ENCODE measurements at places on chromosomes 5 and 9. TPM values are rescaled to one million over a fixed set of nuclear protein-coding genes. Genes with fewer than 3 reads are reported as not detected.

Gene C5orf52
- not detected for total RNA-seq

GRCh38 chr5:118791926-118792734 is 196.2 kb downstream of the DTWD2 start:
- peaks cover 11% of the 10 kb centered on the region for H3K4me1 ChIP-seq
- DNase-seq, result no peak
- peak overlapping the region; percentile 42 for H3K4me3 ChIP-seq
- peaks cover 6% of the 10 kb centered on the region for H3K27me3 ChIP-seq
- H3K36me3 ChIP-seq, result peaks cover 4% of the 10 kb centered on the region

DNA sequence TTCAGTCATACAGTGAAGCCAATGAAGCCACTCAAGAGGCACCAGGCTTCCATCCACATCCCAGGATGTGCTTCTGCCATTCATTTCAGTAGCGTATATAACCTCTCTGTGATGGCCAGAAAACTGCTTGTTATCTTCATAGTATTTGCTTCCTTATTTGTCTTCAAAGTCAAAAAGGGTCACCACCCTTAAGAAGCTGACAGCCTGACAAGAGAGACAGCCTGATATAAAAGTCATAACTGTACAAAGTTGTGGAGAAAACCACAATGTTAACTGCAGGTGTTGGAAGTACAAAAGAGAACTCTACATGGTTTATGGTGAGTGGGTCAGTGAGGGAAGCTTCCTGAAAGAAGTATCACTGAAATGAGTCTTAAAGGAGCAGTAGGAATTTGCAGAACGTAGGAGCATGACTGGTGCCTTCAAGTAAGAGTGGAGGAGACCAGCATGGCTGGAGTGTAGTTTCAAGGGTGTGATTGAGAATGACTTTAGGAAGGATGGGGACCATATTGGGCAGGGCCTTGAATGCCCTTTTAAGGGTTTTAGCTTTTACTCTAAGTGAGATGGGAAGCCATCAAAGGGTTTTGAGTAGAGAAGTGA is 33.7 kb downstream of the NIM1K start:
- no peaks in the 10 kb centered on the region for H3K36me3 ChIP-seq
- H3K27ac ChIP-seq, result no peak overlapping the region
- no peak overlapping the region for H3K4me3 ChIP-seq
- no peaks in the 10 kb centered on the region for H3K4me1 ChIP-seq
- H3K27me3 ChIP-seq, result no peaks in the 10 kb centered on the region

Gene CEP72
- 27.8 TPM for total RNA-seq

- no peak for DNase-seq
- no peaks in the 10 kb centered on the region for H3K27me3 ChIP-seq
- no peak overlapping the region for H3K27ac ChIP-seq
- no peaks in the 10 kb centered on the region for H3K4me1 ChIP-seq
Measured at GRCh38 chr5:113050721-113051382, 74.3 kb downstream of the DCP2 start.

Gene LCN9
- total RNA-seq, result 2.0 TPM

GRCh38 chr9:111074395-111074794 is 36.1 kb upstream of the LPAR1 start:
- H3K36me3 ChIP-seq, result no peaks in the 10 kb centered on the region
- no peaks in the 10 kb centered on the region for H3K27me3 ChIP-seq
- no peak overlapping the region for H3K4me3 ChIP-seq
- H3K4me1 ChIP-seq, result no peaks in the 10 kb centered on the region

DNA sequence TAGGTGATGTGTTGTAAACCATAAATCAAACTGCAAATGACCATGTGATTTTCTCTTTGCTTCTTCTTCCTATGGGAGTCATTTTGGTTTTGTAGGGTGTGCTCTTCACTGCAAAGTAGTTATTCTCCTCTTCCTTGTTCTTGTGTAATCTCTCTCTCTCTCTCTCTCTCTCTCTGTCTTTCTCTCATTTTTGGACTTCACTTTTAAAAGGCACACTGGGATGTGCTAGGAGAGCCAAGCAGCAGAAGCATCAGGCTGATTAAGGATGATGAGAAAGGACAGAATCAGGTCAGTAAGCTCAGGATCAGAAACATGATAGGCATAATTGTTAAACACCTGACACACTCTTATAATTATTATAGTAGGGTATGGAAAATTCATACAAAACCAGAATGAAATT is 505.3 kb upstream of the ZNF608 start:
- no peak overlapping the region for H3K27ac ChIP-seq
- peaks cover 10% of the 10 kb centered on the region for H3K36me3 ChIP-seq
- no peak overlapping the region for H3K4me3 ChIP-seq
- H3K4me1 ChIP-seq, result peaks cover 6% of the 10 kb centered on the region
- DNase-seq, result no peak

GRCh38 chr9:93267091-93267541 is 83.2 kb downstream of the WNK2 start:
- peak; percentile 59 for DNase-seq
- no peaks in the 10 kb centered on the region for H3K27me3 ChIP-seq
- H3K4me3 ChIP-seq, result no peak overlapping the region

DNA sequence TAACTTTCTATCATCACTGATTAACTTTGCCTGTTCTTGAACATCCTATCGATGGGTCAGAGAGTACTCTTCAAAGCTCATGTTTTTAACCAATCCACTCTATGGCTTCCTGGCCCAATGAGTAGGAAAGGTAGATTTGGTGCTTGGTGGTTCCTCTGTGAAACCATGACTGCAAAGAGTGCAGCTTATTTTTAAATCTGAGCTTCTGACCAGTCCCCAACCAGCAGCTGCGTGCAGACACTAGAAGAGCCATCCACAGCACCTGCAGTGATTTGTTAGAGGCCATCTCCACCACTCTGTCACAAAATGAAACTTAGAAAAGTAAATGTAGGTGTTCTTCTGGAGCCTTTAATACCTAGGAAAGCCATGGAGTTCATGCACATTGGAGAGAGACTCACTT is 107.3 kb upstream of the WWC1 start:
- peaks cover 3% of the 10 kb centered on the region for H3K36me3 ChIP-seq
- H3K4me3 ChIP-seq, result no peak overlapping the region
- no peak overlapping the region for H3K27ac ChIP-seq
- H3K27me3 ChIP-seq, result peaks cover 3% of the 10 kb centered on the region
- DNase-seq, result no peak

GRCh38 chr9:95971815-95972214 is 96.3 kb downstream of the ERCC6L2 start:
- H3K36me3 ChIP-seq, result peaks cover 38% of the 10 kb centered on the region
- no peak for DNase-seq
- H3K4me3 ChIP-seq, result no peak overlapping the region
- no peaks in the 10 kb centered on the region for H3K27me3 ChIP-seq
- no peak overlapping the region for H3K27ac ChIP-seq

DNA sequence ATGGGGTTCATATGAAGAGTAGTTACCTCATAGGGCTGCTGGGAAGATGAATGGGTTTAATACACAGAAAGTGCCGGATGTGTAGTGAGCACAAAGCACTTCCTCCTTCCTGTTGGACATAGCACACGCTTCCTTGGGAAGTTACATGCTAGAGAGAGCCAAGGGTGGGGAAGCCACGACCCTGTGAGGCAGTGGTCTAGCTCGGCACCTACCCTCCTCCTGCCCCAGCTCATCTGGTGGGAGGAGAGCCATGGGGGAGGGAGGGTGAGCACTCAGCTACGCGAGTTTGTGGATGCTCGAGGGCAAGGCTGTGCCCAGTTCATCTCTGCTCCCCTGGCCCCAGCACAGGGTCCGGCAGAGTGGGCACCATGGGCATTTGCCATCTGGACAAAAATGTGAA is 43.6 kb upstream of the NEK6 start:
- peaks cover 4% of the 10 kb centered on the region for H3K27me3 ChIP-seq
- no peak for DNase-seq
- H3K36me3 ChIP-seq, result no peaks in the 10 kb centered on the region

Gene DDX4
- not detected for total RNA-seq

DNA sequence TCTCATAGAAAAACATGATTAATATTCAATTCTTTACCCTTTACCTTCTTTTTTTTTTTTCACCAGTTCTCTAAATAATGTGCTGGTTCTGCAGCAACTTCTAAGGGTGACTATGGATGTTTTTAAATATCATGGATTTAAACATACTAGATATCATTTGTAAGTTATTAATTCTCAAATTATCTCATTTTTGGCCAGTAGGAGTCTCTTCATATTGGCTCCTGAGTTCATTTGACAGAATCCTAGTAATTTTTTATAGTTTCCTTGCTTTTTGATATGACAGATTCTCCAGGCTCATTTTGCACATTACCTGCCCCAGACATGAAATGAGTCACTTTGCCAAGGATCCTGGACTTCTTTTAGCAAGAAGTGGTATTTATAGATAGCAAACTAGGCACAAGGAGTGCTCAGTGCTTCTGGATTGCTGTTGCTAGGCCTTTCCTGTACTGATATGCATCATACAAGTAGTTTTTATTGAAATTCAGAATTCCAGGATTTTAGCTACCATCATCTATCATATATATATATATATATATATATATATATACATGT is 201.3 kb upstream of the IL12B start:
- no peaks in the 10 kb centered on the region for H3K4me1 ChIP-seq
- no peak for DNase-seq
- H3K27me3 ChIP-seq, result no peaks in the 10 kb centered on the region
- H3K27ac ChIP-seq, result no peak overlapping the region

GRCh38 chr5:74647096-74647495 is 6.6 kb upstream of the ENC1 start:
- no peaks in the 10 kb centered on the region for H3K36me3 ChIP-seq
- H3K4me1 ChIP-seq, result peaks cover 41% of the 10 kb centered on the region
- H3K27me3 ChIP-seq, result peaks cover 3% of the 10 kb centered on the region
- DNase-seq, result no peak
- H3K4me3 ChIP-seq, result no peak overlapping the region

DNA sequence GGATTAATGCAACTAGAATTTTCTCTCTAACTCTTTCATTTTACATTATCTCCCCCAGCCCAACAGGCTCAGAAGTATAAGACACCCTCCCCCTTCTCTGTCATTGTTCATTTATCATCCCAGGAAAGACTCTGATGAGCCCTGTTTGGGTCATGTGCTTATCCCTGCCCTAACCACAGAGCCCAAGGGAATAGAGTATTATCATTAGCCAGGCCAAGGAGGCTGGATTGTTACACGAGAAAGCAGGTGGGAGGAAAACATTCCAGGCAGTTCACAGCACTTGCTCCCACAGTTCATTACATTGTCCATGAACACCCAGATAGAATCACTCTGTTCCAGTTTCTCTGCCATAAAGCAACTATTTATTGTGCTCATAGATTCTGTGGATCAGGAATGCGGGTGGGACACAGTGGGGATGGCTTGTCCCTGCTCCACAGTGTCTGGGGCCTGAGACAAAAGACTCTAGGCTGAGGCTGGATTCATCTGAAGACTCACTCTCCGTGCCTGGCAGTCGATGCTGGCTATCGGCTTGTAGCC is 59.5 kb upstream of the TMEM215 start:
- H3K4me1 ChIP-seq, result no peaks in the 10 kb centered on the region
- H3K27me3 ChIP-seq, result peaks cover 12% of the 10 kb centered on the region
- no peaks in the 10 kb centered on the region for H3K36me3 ChIP-seq
- H3K4me3 ChIP-seq, result no peak overlapping the region
- no peak overlapping the region for H3K27ac ChIP-seq
- no peak for DNase-seq

DNA sequence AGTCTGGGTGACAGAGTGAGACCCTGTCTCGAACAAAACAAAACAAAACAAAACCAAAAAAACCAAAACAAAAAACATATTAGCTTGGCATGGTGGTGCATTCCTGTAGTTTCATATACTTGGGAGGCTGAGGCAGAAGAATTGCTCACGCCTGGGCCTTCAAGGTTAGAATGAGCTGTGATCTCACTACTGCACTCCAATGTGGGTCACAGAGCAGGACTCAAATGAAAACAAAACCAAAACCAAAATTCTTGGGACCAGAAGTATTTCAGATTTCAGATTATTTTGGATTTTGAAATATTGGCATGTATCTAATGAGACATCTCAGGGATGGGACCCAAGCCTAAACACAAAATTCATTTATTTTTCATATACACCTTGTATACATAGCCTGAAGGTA is 80.2 kb downstream of the TMC1 start:
- H3K36me3 ChIP-seq, result no peaks in the 10 kb centered on the region
- no peak for DNase-seq
- no peak overlapping the region for H3K27ac ChIP-seq
- peaks cover 14% of the 10 kb centered on the region for H3K4me1 ChIP-seq
- no peak overlapping the region for H3K4me3 ChIP-seq

DNA sequence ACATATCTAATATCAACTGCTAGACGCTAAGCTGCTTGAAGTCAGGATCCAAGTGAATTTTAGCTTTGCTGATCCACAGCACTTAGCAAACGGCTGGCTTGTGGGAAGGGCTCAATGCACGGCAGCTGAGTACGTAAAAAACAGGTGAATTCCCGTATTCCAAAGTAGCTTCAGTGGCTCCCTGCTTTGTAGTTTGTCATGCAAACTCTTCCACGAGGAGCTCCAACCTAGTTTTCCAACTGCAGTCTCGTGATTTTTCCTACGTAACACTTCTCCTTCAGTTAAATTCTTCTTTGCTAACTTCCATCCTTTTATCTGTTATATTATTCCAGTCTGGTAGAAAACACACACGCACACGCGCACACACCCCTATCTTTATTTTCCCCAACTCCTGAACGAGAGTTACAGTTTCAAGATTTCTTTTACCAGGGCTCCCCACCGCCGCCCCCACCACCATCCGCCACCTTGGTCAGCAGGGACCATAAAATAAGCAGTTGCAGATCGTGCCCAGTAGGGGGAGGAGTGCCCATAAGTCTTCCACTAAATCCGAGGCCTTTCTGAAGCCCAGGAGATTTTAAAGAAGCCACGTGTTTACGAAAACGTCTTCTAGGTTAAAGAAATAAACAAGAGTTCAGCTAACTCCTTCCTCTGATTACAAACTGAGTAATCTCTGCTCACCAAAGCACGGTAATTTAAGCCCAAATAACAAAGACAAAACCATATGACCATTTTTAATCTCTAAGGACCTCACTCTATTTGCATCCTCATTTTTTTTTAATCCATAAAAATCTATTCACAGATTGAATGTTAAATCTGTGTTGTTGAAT is 34.8 kb upstream of the TRIO start:
- no peaks in the 10 kb centered on the region for H3K36me3 ChIP-seq
- no peak overlapping the region for H3K27ac ChIP-seq
- H3K27me3 ChIP-seq, result peaks cover 5% of the 10 kb centered on the region
- H3K4me3 ChIP-seq, result peak overlapping the region; percentile 63
- no peak for DNase-seq

Gene NRARP
- 21.7 TPM for total RNA-seq

DNA sequence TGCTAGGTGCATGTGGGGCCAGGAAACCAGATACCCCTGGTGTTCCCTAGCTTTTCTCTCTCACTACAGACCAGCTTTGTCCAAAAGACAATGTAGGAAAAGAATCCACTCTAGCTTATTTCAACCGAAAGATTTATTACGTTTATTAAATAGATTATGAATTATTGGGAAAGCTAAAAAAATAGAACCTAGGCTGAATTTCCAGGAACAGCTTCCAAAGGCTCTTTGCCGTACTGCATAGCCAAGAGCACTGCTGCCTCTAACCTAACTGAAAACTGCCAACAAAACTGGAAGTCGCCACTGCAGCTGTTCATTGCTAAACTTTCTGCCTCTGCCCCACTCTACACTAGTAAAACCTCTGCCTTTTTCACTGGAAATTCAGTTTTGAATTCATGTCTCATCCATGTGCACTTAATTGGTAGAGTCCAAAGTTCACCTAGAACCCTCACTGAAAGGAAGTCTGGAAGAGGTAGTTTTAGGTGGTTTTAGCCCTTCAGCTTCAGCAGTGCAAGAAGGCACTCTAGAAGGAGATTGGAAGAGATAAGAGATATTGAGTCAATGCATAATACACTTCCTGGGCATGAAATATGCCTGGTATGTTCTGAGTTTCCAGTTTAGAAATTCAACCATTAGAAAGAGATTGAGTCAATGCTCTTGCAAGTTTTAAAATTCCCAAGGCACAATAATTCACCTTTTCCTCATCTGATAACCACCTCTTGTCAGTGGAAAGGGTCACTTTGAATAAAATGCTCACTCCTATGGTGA is 927.9 kb downstream of the MAT2B start:
- no peaks in the 10 kb centered on the region for H3K36me3 ChIP-seq
- DNase-seq, result no peak
- H3K4me1 ChIP-seq, result no peaks in the 10 kb centered on the region
- no peaks in the 10 kb centered on the region for H3K27me3 ChIP-seq
